ENCODE measurements at places on chromosomes 2 and 18.

DNA sequence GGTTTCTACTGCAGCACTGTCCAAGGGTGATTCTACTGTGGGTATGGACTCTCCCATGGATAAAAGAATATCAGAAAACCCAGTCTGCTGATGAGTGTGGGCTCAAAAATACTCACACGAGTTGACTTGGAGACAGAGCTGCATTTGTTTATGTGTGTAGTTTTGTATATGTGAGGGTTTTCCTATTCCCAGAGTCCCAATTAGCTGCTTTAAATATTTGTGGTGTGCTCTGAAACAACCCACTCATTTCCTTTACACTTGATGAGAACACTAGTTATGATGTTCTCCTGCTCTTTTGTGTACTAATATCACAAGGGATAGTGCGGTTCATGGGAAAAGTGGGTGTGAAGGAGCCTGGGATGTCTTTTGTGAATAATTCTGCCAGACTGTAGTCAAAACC, 337.3 kb downstream of the PLCL1 start:
- H3K27ac ChIP-seq: no peak overlapping the region
- no peak overlapping the region for H3K4me3 ChIP-seq
- H3K4me1 ChIP-seq: no peaks in the 10 kb centered on the region

- H3K4me1 ChIP-seq: peaks cover 49% of the 10 kb centered on the region
- no peak overlapping the region for H3K4me3 ChIP-seq
These were observed 208.1 kb upstream of the HAAO start for GRCh38 chr2:43000242-43001054.

GRCh38 chr2:149463328-149464002, 124.1 kb downstream of the MMADHC start:
- H3K4me3 ChIP-seq: no peak overlapping the region
- H3K36me3 ChIP-seq: no peaks in the 10 kb centered on the region
- no peak for DNase-seq
- no peaks in the 10 kb centered on the region for H3K4me1 ChIP-seq
- H3K27ac ChIP-seq: no peak overlapping the region
- no peaks in the 10 kb centered on the region for H3K27me3 ChIP-seq

GRCh38 chr2:180240774-180241173, 233.7 kb upstream of the CWC22 start:
- H3K36me3 ChIP-seq: no peaks in the 10 kb centered on the region
- no peaks in the 10 kb centered on the region for H3K4me1 ChIP-seq
- no peak overlapping the region for H3K27ac ChIP-seq
- no peak overlapping the region for H3K4me3 ChIP-seq
- H3K27me3 ChIP-seq: no peaks in the 10 kb centered on the region

DNA sequence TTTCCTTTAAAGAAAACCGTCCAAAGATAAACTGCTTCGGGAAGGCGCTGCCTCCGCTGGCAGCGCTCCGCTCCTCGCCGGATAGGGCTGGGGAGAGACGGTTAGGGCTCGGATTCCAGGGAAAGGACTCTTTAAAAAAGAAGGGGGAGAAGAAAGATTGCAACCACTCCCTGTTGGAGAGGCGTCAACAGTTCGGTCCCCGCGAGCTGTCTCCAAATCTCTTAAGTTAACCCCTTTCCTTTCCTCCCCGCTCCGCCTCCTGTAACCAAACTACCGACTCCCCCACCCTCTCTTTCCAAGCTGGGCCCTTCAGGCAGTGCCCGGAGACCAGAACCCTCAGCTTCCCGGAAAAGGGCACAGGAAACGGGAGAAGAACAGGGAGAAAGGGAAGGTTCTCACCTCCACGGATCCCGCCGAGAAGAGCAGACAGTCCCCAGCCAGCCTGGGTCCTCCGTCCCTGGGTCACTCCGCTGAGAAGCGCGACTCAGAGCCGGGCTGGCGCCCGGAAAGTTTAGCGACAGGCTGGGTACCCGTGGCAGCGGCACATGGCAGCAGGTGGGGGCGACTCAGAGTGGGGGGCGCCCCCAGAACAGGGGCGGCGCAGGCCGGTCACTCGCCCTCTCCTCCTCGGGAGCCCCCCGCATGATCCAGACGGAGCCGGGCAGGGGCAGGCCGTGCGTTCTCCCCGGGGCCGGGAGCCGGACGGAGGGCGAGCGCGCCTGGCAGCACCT, 675 bp downstream of the FZD5 start:
- peak; percentile 62 for DNase-seq
- peak overlapping the region; percentile 94 for H3K27ac ChIP-seq
- no peaks in the 10 kb centered on the region for H3K27me3 ChIP-seq
- H3K36me3 ChIP-seq: peaks cover 14% of the 10 kb centered on the region
- peak overlapping the region; percentile 85 for H3K4me3 ChIP-seq

DNA sequence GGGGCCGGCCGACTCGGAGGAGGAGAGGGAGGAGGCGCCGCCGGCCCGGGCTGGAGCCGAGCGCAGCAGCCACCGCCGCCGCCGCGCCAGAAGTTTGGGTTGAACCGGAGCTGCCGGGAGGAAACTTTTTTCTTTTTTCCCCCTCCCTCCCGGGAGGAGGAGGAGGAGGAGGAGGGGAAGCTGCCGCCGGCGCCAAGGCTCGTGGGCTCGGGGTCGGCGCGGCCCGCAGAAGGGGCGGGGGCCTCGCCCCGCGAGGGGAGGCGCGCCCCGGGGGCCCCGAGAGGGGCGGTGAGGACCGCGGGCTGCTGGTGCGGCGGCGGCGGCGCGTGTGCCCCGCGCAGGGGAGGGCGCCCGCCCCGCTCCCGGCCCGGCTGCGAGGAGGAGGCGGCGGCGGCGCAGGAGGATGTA, 316 bp downstream of the CRIM1 start:
- DNase-seq: no peak
- H3K27me3 ChIP-seq: no peaks in the 10 kb centered on the region
- H3K27ac ChIP-seq: peak overlapping the region; percentile 53
- H3K4me3 ChIP-seq: peak overlapping the region; percentile 92

DNA sequence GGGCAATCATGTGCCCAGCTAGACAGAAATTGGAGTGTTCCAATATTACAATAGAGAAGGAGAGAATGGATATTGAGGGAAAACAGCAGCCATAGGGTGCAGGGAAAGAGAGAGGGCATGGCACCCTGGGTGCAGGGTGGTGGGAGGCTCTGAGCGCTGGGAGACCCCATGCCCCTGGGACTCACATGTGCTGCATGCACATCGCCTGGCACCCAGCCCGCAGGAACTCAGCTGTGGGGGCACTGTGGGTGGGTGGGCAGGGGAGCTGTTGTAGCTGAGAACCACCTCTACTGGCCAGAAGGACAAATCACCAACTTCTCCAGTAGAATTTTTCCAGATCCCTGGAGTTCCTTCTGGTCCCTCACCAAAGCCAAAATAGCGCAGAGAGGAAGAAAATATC, 7.2 kb upstream of the NEURL3 start:
- no peaks in the 10 kb centered on the region for H3K36me3 ChIP-seq
- DNase-seq: no peak
- peaks cover 24% of the 10 kb centered on the region for H3K4me1 ChIP-seq
- H3K27ac ChIP-seq: no peak overlapping the region
- H3K27me3 ChIP-seq: no peaks in the 10 kb centered on the region

DNA sequence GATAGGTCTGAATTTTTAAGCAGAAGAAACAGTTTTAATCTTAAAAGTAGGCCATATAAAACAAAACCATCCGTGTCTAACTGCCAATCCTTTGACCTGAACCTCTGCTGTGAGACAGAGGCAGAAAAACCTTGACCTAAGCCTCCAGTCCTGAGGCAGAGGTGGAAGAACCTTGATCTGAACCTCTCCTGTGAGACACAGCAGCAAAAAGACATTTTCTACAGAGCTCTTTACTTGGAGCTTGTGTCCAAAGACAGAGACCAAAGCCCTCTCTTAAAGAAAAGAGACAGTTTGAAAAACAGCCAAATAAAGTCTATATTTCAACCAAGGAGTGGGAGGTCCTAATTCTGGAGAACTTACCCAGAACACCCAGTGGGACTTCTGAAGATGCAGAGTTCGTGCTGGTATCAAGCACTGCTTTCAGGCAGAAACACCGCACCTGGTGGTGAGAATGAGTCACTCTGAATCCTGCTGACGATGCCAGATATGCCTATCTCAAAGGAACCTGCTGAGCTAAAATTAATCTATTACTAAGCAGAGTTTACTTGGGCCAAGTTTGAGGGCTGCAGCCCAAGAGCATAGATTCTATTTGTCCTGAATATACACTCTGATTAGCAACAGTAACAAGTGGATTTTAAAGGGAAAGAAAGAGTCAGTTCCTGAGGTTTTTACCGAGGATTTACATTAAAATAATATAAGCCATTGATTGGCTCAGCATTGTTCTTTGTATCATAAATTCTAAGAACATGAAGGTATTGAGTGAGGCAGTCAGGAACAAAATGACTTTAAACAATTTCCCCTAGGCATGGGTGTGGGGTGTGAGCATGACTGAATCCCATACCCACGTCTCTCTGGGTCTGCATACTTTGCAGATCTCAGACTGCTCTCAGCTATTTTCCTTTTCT, 806.4 kb downstream of the TRIB2 start:
- H3K4me3 ChIP-seq: no peak overlapping the region
- no peaks in the 10 kb centered on the region for H3K27me3 ChIP-seq
- peak overlapping the region; percentile 84 for H3K27ac ChIP-seq
- peaks cover 6% of the 10 kb centered on the region for H3K4me1 ChIP-seq
- no peaks in the 10 kb centered on the region for H3K36me3 ChIP-seq

DNA sequence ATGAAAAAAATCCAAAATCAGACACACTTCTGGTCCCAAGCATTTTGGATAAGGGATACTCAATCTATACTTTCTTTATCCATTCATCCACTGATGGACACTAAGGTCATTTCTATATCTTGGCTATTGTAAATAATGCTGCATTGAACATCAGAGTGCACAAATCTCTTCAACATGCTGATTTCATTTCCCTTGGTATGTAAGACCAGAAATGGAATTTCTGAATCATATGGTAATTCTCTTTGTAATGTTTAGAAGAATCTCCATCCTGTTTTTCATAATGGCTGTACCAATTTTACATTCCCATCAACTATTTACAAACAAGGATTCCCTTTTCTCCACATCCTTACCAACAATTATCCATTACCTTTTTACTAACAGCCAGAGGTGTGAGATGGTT, 33.7 kb upstream of the MCM6 start:
- no peak overlapping the region for H3K27ac ChIP-seq
- no peaks in the 10 kb centered on the region for H3K4me1 ChIP-seq
- H3K27me3 ChIP-seq: no peaks in the 10 kb centered on the region
- peaks cover 66% of the 10 kb centered on the region for H3K36me3 ChIP-seq

DNA sequence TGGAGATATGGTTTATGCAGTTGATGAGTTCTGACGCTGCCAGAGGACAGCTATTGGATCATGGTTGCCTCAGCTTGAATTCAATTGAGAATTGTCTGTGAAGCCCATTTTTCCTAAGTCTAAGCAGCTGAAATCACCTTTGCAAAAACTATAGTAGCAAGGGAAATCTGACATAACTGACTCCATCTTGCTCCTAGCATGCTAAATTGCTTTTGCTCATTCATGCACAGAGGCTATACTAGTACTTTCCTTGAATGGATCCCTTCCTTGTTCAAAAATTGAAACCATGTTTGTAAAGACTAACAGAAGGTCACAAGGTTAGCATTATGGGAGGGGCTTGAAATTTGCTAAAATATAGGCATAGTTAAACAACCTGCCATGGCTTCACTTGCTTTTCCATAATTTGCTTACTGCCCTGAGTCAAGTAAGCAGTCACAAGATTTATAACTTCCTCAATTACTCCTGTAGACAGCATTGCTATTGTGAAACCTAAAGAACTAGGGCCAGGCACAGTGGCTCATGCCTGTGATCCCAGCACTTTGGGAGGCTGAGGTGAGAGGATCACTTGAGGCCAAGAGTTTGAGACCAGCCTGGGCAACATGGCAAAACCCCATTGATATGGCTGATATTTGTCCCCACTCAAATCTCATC, 41.2 kb downstream of the CHRNA1 start:
- peaks cover 17% of the 10 kb centered on the region for H3K27me3 ChIP-seq
- no peaks in the 10 kb centered on the region for H3K4me1 ChIP-seq
- no peaks in the 10 kb centered on the region for H3K36me3 ChIP-seq
- no peak for DNase-seq
- H3K27ac ChIP-seq: no peak overlapping the region
- no peak overlapping the region for H3K4me3 ChIP-seq

GRCh38 chr18:42229211-42230210, 274.5 kb downstream of the PIK3C3 start:
- H3K4me3 ChIP-seq: no peak overlapping the region
- no peak for DNase-seq
- H3K36me3 ChIP-seq: no peaks in the 10 kb centered on the region
- H3K27ac ChIP-seq: no peak overlapping the region
- no peaks in the 10 kb centered on the region for H3K27me3 ChIP-seq

GRCh38 chr2:149329068-149329467, 1.3 kb upstream of the LYPD6 start:
- DNase-seq: peak; percentile 40
- H3K4me1 ChIP-seq: peaks cover 14% of the 10 kb centered on the region
- H3K4me3 ChIP-seq: peak overlapping the region; percentile 65
- H3K27me3 ChIP-seq: peaks cover 5% of the 10 kb centered on the region
- no peaks in the 10 kb centered on the region for H3K36me3 ChIP-seq

GRCh38 chr2:196407675-196408264, 231.7 kb upstream of the CCDC150 start:
- no peaks in the 10 kb centered on the region for H3K36me3 ChIP-seq
- no peaks in the 10 kb centered on the region for H3K27me3 ChIP-seq
- H3K27ac ChIP-seq: no peak overlapping the region
- no peak overlapping the region for H3K4me3 ChIP-seq
- no peak for DNase-seq

GRCh38 chr2:119674711-119675500, 4.1 kb upstream of the TMEM177 start:
- no peaks in the 10 kb centered on the region for H3K27me3 ChIP-seq
- no peak overlapping the region for H3K4me3 ChIP-seq
- H3K4me1 ChIP-seq: peaks cover 21% of the 10 kb centered on the region

DNA sequence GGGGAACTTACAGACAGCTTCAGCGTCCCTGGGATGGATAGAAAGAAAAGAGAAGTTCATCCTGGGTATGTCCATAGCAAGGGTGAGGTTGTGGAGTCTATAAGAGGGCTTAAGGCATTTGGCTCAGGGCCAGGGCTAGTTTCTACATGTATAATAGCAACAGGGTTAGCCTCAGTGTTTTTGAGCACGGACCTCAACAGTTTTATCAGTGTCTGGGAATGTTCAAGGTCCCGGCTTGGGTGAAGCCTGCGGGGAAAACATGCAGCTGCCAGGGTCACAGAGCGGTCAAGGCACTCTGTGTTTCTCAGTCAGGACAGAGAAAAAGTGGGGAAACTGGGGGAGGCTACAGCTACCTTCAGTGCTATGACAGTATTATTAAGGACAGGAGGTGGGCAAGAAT, 427.7 kb upstream of the HS6ST1 start:
- H3K27me3 ChIP-seq: no peaks in the 10 kb centered on the region
- H3K4me3 ChIP-seq: no peak overlapping the region
- H3K36me3 ChIP-seq: no peaks in the 10 kb centered on the region
- H3K4me1 ChIP-seq: no peaks in the 10 kb centered on the region

DNA sequence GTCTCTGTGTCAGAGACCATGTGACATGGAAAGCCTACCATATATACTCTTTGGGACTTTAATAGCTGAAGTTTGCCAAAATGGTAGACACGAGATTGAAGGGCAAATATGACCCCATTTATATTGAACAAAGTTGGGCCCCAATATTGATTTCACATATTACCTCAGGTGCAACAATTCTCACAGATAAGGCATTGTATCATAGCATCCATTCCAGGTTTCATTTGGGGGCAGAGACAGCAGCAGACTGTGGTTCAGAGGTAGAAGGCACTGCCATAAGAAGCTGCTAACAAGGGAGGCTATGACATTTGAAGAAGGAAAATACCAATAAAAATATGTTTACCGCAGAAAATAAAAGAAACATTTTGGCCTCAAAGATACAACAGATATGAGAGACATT, 419.2 kb downstream of the LRRTM4 start:
- no peak for DNase-seq
- H3K4me3 ChIP-seq: no peak overlapping the region
- no peaks in the 10 kb centered on the region for H3K27me3 ChIP-seq
- H3K36me3 ChIP-seq: no peaks in the 10 kb centered on the region

All from stomach (tissue), 19 donors.